ENCODE measurements at places on chromosomes 2 and 18.

DNA sequence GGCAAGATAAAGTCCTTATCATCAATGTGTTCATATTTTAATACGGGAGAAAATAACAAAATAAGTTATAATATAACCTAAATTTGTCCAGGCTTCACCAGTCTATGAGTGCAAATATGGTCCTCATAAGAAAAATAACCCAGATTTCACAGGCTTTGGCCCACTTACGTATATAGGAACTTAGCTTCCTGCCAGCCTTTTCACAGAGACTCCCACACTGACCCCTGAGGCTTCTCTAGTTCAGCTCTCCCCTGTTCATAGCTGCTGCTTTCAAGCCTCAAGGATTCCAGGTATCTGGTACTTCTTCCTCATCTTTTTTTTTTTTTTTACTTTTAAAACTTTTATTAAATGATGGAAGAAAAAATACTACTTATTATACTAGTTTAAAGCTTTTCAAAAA, 74.9 kb upstream of the PELI1 start:
- DNase-seq = no peak

- no peak for DNase-seq
These were observed 1.5 kb upstream of the TTC39C start for GRCh38 chr18:24013051-24013450.

DNA sequence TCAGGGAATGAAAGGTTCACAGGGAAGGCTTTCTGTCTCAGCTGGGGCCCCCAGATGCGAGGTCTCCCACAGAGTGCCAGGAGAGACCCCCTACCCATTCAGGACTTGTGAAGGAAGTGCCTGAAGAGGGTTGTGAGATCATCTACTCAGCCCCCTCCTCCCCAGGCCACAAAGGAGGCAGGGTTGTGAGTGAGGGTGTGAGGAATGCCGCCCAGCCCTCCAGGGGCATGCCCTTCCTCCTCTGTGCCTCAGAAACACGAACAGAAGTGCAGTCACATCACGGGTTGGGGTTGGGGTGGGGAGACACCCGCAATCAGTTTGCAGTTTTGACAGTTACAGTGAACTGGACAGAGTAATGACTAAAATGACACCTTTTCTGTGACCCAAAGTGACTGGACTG, 5.0 kb downstream of the MAL start:
- no peak for DNase-seq

- no peak for DNase-seq
These were observed 1834.1 kb upstream of the CELF4 start for GRCh38 chr18:39399662-39400061.

- DNase-seq = no peak
These were observed 106.8 kb downstream of the GRB14 start for GRCh38 chr2:164514491-164514890.

GRCh38 chr2:156319811-156320485, 12.6 kb downstream of the NR4A2 start:
- DNase-seq = no peak

DNA sequence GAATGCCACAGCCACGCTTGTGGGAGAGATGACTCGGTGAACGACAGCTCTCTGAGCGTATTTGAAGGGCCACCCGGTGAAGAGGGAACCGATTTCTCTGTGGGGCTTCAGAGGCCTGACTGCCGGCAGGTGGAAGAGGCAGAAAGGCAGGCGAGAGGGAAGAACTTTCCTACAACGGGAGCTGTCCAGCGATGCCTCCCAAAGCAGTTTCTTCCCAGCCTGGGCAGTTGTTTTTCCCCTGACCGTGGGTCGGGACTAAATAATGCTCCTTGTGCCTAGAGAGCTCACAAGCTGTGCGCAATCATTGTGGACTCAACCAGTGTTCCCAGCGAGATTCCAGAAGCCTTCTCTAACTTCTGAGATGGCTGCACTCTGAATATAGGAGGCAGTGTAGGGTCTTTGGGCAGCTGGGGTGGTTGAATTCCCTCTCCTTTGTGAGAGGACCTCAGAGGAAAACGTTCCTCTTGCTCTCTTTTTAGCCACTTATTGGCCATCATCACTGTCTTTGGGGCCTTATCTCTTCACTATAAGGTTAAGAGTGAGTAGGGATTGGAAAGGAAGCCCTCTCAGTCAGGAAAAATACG, 710 bp downstream of the SEC11C start:
- no peak for DNase-seq

- DNase-seq = no peak
These were observed 157.0 kb upstream of the RND3 start for GRCh38 chr2:150644298-150645067.

- DNase-seq = no peak
These were observed 12.3 kb upstream of the MEP1B start for GRCh38 chr18:32177530-32177929.

- no peak for DNase-seq
These were observed 57.3 kb downstream of the GULP1 start for GRCh38 chr2:188349019-188349418.

GRCh38 chr2:98455494-98455976, 10.9 kb downstream of the INPP4A start:
- no peak for DNase-seq

GRCh38 chr2:25738383-25739343, 65.3 kb upstream of the DTNB start:
- DNase-seq = no peak

- no peak for DNase-seq
These were observed 27.8 kb upstream of the DARS1 start for GRCh38 chr2:136013136-136013685.

GRCh38 chr2:218396688-218397462, 2.8 kb upstream of the CTDSP1 start:
- peak; percentile 39 for DNase-seq

All from stimulated activated CD4-positive, alpha-beta T cell treated with anti-CD3 and anti-CD28 coated beads, Interleukin-1b, Interleukin-23, amount 100 ng/mL, for 4 hours (primary cell).